ENCODE measurements at places on chromosomes 7 and 10.

GRCh38 chr10:104034401-104035193 lies 51.1 kb downstream of the COL17A1 start:
- no peak for DNase-seq

GRCh38 chr7:55258631-55259030 lies 106.5 kb upstream of the LANCL2 start:
- DNase-seq: no peak

DNA sequence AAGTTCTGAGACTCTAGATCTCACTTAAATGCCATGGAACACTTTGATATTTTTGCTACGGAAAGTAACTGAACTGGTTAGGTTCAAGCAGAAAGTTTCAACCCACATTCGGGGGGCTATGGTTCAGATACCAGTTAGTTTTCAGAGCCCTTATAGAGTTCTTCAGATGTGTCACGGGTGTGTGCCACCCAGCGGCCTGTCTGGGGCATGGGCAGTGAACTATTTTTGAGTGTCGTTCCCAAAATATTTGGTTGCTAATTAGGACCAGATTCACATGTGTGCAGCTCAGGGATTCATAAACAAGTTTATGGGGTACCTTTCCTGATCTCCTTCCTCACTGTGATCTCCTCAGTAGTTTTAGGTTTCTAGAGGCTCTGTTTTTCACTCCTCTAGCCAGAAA lies 271.9 kb downstream of the C7orf25 start:
- DNase-seq: no peak

- DNase-seq: peak; percentile 70
Measured at GRCh38 chr10:124648738-124649137, 95.4 kb downstream of the FAM53B start.

- no peak for DNase-seq
Measured at GRCh38 chr10:89304446-89304845, 2.6 kb downstream of the IFIT2 start.

GRCh38 chr7:42087616-42088015 lies 149.4 kb downstream of the GLI3 start:
- DNase-seq: no peak
